ENCODE measurements at places on chromosomes 2 and 18.

- no peak for DNase-seq
Observed at GRCh38 chr2:44839370-44839769, 102.1 kb upstream of the SIX3 start.

GRCh38 chr2:198102856-198103255 lies 298.5 kb downstream of the PLCL1 start:
- no peak for DNase-seq

- no peak for DNase-seq
Observed at GRCh38 chr18:50803592-50803991, 16.2 kb downstream of the MRO start.

DNA sequence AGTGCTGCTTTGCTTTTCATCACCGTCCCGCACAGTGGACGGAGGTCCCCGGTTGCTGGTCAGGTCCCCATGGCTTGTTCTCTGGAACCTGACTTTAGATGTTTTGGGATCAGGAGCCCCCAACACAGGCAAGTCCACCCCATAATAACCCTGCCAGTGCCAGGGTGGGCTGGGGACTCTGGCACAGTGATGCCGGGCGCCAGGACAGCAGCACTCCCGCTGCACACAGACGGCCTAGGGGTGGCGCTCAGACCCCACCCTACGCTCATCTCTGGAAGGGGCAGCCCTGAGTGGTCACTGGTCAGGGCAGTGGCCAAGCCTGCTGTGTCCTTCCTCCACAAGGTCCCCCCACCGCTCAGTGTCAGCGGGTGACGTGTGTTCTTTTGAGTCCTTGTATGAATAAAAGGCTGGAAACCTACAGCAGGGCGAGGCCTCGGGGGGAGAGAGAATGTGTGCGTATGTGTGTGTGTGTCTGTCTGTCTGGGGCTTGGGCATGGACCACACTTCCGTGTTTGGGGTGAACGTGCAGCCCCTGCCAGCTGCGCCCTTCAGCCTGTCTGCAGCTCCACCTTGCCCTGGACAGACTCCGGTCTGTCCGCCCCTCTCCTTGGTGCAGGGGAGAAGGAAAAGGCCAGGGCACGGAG lies 32.3 kb downstream of the GPC1 start:
- DNase-seq, result no peak

DNA sequence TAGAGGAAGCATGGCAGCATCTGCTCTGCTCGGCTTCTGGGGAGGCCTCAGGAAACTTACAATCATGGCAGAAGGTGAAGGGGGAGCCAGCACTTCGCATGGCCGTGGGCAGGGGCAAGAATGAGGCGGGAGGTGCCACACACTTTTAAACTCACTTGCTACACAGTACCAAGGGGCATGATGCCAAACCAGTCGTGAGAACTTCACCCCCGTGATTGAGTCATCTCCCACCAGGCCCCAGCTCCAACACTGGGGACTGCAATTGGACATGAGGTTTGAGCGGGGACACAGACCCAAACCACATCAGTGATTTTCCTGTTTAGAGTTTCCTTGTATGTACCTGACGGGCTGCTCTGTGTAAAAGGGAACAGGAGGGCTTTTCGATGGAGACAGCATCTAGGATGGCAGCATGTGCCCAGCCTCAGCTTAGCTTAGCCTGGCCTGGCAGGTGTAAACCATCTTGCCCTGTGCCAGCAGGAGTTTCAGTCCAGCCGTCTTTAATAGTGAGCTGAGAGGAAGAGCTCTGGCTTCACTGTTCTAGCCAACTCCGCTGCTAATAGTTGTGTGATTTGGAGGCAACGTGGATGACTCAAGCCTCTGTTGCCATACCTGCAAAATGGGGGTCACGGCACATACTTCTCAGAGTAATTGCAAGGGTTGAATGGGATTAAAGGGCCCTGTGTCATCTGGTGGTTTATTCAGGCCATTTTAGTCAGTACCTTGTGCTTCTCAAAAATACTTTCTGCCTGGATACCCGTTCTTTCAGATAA lies 101.8 kb downstream of the ASAP2 start:
- no peak for DNase-seq

DNA sequence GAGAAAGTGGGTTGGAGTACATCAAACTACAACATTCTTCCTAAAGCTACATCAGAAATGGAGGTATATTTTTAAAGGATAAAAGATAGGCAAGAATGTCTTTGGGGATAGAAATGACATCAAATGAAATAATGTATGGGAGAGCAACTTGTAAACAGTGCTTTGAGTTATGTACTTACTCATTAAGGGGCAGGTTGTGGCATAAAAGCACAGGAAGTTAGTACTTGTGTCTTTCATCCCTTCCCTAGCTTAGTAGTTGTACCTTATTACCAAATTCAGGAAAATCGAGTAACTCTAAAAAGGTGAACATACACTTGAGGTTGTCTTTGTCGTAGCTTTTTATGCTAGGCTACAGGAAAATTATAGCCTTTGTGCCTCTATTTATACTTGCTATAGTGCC lies 28.9 kb downstream of the PPP1CB start:
- DNase-seq, result no peak

GRCh38 chr2:128520340-128520739 lies 201.7 kb upstream of the HS6ST1 start:
- DNase-seq, result no peak

GRCh38 chr2:207356567-207356966 lies 173.2 kb upstream of the CREB1 start:
- no peak for DNase-seq

- DNase-seq, result no peak
Observed at GRCh38 chr2:138454761-138455160, 46.8 kb upstream of the SPOPL start.

DNA sequence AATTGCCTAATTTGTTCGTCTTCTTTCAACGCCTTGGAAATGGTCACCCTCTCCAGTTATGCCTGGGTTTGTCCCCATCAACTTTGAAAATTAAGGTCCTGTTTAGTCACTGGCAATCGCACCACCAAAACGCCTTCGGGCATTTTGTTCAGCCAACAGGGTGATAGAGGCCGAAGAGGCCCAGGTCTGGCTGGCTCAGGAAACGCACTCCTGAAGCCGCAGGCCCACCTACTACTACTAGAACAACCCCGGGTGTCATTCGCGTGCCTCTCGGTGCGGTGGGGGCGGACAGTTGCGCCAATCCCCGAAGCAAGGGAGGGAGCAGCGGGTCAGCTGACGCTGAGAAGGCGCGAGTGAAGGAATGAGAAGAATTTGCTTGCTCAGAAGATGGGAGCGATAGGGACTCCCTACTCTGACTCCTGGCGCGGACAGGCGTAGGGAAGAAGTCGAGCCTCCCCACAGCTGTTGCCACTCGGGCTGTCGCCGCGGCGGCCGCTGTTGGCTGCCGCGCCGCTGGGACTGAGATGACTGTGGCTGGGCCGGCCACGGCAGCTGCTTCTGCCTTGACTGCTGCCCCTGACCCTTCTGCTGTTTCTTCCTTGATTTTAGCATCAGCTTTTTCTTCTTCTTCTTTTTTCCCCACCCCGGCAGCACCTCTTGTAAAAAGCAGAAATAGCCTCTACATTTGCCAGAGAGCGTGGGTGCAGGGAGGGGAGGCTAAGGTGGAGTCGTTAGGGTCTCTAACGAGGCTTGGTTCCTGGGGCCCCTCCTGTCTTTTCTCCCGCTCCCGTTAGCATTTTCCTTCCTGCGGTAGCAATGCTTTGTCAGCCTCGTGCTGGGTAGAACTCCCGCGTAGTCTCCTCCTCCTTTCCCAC lies 387.6 kb downstream of the FIGN start:
- DNase-seq, result no peak

GRCh38 chr2:201696151-201696659 lies 2.2 kb downstream of the MPP4 start:
- DNase-seq, result no peak

GRCh38 chr2:177058747-177059146 lies 153.8 kb upstream of the HNRNPA3 start:
- no peak for DNase-seq

DNA sequence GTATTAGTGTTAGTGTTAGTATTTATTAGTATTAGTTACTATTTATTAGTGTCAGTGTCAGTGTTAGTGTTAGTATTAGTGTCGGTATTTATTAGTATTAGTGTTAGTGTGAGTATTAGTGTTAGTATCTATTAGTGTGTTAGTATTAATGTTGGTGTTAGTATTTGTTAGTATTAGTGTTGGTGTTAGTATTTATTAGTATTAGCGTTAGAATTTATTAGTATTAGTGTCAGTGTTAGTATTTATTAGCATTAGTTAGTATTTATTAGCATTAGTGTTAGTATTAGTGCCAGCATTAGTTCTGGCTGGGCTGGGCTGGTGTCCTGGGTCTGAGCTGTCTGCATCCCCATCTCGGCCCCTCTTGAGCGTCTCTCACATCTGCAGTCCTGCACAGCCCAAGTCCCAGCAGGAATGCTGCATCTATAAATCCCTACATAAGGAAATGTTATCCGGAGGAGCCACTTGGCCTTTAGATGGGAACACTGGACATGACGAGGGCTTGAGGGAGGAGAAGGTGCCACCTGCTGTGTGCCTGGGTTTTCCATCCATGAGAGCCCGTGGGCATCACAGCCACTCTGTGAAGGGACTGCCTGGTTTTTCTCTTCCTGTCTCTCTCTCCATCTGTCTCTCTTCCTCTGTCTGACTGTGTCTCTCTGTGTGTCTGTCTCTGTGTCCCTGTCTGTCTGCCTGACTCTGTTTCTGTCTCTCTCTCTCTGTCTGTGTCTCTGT lies 33.6 kb downstream of the TWIST2 start:
- DNase-seq, result no peak

DNA sequence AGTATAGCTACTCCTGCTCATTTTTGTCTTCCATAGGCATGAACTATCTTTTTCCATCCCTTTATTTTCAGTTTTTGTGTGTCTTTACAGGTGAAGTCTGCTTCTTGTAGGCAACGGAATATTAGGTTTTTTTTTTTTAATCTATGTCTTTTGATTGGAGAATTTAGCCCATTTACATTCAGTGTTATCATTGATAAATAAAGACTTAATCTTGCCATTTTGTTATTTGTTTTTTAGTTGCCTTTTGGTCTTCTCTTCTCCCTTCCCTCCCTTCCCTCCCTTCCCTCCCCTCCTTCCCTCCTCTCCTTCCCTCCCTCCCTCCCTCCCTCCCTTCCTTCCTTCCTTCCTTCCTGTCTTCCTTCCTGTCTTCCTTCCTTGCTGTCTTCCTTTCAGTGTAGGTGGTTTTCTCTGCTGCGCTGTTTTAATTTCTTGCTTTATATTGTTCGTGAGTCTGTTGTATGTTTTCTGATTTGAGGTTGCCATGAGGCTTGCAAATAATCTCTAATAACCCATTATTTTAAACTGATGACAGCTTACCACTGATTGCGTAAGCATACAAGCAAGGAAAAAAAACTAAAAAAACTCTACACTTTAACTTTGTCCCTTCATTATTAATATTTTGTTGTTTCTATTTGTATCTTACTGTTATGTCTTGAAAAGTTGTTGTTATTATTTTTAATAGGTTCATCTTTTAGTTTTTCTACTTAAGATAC lies 353.8 kb downstream of the PARD3B start:
- DNase-seq, result no peak

GRCh38 chr2:144460727-144461307 lies 59.1 kb downstream of the ZEB2 start:
- DNase-seq, result no peak

DNA sequence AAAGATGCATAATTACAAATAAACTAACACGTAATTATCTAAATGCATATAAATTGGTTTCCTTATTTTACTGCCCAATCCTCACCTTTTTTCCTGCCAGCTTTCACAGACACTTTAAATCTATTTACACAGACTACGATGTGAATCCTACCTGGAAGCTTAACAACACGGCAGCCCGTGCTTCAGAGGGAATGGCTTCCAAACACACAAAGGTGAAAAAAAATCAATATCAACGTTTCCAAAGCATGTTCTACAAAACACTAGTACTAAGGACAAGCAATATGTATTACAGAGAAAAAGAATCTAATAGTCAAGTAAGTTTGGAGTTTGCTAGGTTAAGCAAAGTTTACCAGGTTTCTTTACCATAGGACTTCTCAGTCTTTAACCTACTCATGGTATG lies 4.4 kb downstream of the MAP4K3 start:
- DNase-seq, result no peak

DNA sequence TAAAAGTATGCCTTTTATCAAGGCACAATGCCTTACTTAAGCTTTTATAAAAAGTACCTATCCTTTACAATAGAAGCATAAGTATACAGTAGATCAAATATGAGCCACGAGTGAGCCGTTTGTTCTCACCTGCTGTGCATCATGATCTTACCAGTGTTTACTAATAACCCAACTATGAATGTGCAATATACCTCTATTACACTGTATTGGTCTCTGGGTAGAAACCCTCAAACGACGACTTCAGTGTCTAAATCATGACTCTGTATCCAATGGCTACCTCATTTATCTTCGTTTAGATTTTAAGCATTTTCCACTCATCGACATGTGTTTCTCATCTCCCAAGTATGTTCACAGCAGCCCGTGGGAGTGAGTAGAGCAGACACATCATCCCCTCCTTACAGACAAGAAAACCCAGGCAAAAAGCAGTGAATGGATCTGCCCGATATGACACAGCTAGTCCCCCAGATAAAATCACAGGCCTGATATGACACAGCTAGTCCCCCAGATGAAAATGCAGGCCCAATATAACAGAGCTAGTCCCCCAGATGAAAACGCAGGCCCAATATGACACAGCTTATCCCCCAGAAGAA lies 279.8 kb downstream of the TNS1 start:
- DNase-seq, result no peak

DNA sequence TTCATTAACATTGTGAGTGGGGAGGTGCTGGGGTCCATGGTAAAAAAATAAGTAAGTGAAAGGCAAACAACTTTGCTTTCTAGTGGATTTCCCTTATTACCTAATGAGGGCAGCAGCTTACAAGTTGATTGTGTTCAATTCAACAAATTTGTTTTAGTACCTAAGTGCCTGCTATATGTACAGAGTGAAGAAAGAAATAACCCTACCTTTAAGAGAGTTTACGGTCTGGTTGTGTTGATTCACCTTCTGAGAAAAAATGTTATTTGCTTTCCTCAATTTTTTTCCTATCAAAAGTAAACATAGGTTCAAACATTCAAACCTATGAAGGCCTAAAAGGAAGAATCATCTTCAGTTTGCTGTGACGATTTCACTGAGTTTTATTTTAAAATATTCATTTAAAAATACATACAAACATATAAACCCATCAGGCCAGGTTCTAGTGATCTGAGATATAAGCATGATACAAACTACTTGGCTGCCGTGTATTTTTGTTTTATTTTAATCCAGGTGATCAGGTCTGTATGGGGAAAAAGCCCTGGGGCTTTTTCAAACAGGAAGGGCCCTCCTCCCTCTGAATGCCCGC lies 1.5 kb upstream of the SPTBN1 start:
- DNase-seq, result no peak

DNA sequence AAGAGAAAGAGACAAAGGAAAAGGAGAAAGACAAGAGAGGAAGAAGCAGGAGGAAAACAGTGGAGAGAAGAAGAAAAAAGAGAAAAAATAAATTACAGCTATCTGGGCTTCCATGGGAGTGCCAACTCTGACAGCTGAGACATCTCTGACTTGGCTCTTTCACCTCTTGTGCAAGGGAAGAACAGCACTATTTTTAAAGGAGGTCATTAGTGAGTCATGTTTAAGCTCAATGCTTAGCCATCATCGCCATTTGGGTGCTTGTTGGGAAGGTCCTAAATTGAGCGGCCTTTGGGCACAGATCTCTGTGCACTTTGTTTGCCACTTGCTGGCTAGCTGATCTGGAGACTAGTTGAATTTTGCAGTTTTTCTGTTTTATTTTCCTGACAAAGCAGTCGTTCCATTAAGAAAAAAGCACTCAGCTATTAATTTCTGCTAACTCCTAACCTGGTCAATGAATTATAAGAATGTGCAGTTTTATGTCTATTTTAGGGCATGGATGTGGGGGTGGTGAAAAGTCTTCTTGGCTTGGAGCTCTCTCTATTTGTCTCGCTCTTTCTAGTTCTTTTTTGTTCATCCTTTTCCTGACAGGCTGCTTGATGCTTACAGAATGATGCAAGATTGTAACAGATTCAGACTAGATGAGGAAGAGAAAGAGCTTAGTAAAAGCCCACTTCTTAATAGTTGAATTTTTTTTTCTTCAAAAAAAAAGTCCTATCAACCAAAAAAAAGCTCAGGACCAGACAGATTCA lies 231.5 kb downstream of the SLC8A1 start:
- no peak for DNase-seq

All from NCI-H774 (cell line).